ENCODE measurements at places on chromosomes 11 and 22.
A peak's percentile ranks its signal among the peaks of the same experiment; 100 is the strongest.

GRCh38 chr11:128502726-128503125 is 84.6 kb downstream of the ETS1 start:
- DNase-seq: no peak

- peak; percentile 30 for DNase-seq
Observed at GRCh38 chr11:9861860-9862725, 198.2 kb downstream of the SWAP70 start.

DNA sequence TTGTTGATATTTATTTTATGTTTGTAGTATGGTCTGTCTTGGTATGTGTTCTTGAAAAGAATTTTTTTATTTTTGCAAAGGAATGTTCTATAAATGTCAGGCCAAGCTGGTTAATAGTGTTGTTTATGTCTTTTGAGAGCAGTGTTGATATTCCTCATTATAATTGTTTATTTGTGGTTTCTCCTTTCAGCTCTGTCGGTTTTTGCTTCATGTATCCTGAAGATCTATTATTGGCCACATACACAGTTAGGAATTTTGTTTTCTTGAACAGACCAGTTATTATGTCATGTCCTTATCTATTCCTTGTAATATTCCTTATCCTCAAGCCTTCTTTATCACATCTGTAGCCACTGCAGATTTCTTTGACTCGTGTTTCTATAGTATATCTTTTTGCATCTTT is 56.5 kb downstream of the PDHX start:
- DNase-seq: no peak

DNA sequence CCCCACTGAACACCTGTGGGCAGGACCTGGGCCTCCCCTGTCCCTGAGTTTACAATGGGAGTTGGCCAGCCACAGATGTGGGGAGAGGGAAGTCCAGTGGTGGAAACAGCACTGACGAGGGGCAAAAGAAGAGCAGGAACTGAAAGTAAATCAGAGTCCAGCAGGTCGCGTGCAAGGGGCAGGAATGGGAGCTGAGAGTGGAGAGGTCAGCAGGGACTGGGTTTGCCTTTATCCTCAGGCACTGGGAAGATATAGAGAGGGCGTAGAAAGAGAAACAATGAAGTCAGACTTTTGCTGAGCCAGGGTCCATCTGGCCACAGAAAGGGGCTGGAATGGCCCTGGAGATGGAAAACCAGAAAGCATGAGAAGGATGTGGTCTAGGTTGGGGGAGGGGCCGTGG is 8.5 kb downstream of the P2RY6 start:
- DNase-seq: no peak

DNA sequence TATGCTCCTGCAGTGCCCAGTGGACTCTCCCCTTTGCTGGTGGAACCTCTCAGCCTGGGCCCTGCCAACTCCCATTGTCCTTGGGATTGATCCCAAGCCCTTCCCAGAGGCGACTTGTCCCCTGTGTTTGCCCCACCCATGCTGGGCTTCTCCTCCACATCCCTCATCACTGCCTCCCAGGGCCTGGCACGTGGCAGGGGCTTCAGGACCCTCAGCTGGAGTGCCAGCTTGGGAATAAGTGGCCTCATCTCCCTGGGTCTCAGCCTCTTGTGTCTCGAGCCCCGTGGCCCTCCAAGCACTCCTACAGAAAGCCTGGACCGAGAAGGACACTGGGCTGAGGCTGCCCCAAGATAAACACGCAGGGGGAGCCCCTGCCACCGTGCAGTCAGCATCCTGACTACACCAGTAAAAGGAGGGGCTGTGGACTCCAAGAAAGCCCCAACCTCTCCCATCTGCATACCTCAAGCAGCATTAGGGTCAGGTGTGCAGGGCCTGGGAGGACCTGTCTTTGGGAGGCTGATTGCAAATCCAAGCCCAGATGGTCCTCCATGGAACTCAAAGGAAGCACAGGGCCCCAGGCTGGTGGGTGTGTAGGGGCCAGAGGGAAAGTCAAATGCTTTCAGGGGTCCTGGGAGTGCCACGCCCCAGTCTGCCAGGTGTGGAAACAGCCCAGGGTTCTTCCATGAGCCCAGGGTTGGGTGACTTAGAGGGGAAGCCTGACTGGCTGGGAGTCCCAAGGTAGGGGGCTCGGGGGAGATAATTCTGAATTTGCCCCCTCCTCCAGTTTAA is 9.5 kb upstream of the GNAZ start:
- no peak for DNase-seq

GRCh38 chr11:46560300-46560991 is 33.4 kb downstream of the AMBRA1 start:
- DNase-seq: no peak

GRCh38 chr11:126173257-126173656 is 38.2 kb downstream of the RPUSD4 start:
- DNase-seq: no peak

DNA sequence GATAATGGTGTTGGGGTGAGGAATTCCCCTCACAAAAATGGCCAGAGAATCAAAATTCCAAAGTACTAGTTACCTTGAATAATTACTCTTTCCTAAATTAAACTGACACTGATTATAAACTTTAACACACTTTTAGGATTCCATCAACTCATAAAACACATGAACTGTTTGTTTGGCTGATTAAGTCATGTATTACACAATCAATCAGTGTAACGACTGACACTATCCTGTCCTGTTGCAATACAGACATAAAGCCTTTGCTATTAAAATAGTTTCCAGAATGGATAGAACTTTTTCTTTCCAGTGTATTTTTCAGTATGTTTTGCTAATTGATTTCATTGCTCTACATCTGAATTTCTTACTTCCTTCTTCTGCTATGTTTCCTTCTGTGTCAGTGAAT is 1709.4 kb upstream of the RAG2 start:
- DNase-seq: no peak

- peak; percentile 74 for DNase-seq
Observed at GRCh38 chr22:25076336-25076735, 123.3 kb upstream of the CRYBB3 start.

DNA sequence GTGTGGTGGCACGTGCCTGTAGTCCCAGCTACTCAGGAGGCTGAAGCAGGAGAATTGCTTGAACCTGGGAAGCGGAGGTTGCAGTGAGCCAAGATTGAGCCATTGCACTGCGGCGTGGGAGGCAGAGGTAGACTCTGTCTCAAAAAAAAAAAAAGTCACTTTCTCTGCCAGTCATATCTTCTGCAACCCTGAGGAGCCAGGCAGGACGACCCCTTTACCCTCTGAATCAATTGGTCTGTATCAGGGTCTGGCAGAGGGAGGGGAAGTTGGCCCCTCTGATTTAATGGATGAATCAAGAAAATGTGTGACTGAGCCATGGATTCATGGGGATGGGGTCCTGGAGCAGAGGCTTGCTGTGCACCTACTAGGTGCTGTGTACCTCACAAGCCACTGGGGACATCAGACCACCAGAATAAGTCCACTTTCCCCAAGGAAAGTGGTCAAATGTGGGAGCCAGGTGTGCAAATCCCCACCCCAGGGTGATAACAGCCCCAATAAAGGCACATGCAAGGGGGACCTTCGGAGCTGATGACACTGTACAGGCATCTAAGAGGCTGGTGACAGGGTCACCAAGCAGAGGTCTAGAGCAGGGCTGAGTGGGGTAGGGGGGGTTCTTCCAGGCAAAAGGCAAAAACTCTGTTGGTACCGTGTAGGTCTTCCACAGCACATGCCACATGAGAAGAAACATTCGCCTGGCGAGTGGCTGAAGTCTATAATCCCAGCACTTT is 29.0 kb downstream of the TXN2 start:
- DNase-seq: no peak

GRCh38 chr11:76892306-76892705 is 31.6 kb downstream of the ACER3 start:
- DNase-seq: no peak

Data from stimulated activated CD8-positive, alpha-beta memory T cell treated with anti-CD3 and anti-CD28 coated beads, Interleukin-15, amount 100 ng/mL, for 48 hours (primary cell).